ENCODE measurements at places on chromosomes 3 and 15.

- peak; percentile 82 for DNase-seq
These were observed 6.5 kb upstream of the ETV5 start for GRCh38 chr3:186115239-186115996.

- no peak for DNase-seq
These were observed 49.2 kb downstream of the FAH start for GRCh38 chr15:80202016-80202315.

GRCh38 chr15:69903470-69904469 is 193.9 kb downstream of the TLE3 start:
- no peak for DNase-seq

GRCh38 chr3:43001094-43001553 is 22.0 kb downstream of the GASK1A start:
- no peak for DNase-seq

GRCh38 chr3:27287052-27287451 is 82.1 kb downstream of the NEK10 start:
- DNase-seq, result no peak

DNA sequence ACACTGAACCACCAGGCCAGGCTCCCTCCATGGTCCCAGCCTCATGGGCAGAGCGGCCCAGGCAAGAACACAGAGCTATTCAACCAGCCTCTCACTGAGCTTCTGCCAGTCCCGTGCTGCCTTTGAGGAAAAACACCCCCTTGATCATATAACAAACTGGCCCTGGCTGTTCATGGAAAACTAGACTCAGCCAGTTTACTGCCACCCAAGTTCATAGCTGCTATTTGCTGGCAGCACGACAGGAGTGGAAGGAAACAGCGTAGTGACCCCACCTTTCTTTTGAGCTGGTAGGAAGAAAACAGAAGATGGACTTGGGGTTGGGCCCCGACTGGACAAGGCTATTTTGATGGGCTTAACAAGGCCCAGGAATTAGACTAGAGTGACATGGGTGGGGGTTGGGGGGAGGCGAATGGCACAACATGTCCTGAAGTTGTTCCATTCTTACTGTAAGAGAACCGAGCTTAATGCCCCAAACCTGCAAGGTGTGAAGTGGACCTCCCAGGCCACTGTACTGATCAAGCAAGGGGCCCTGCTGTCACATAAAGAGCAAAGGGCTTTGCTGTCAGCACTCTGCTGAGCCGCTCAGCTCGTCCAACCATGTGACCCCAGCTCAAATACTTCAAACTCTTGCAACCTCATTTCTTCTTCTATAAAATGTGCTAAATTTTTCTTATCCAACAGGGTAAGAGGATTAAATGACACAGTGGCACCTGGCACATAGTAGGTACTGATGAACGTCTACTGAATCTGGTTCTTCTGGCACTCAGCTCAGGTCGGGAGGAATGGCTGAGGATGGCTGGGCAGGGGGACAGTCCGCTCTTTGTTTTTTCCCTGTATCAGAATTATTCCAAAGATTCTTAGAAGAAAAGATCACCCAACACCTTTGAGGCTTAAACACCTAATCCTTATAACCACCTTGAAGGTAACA is 1.6 kb downstream of the FBXL22 start:
- no peak for DNase-seq

- DNase-seq, result no peak
These were observed 182.6 kb downstream of the WDR72 start for GRCh38 chr15:53576841-53577240.

- no peak for DNase-seq
These were observed 85.6 kb downstream of the UBE2E2 start for GRCh38 chr3:23288715-23289114.

- no peak for DNase-seq
These were observed 33.1 kb upstream of the GLCE start for GRCh38 chr15:69127306-69127705.

DNA sequence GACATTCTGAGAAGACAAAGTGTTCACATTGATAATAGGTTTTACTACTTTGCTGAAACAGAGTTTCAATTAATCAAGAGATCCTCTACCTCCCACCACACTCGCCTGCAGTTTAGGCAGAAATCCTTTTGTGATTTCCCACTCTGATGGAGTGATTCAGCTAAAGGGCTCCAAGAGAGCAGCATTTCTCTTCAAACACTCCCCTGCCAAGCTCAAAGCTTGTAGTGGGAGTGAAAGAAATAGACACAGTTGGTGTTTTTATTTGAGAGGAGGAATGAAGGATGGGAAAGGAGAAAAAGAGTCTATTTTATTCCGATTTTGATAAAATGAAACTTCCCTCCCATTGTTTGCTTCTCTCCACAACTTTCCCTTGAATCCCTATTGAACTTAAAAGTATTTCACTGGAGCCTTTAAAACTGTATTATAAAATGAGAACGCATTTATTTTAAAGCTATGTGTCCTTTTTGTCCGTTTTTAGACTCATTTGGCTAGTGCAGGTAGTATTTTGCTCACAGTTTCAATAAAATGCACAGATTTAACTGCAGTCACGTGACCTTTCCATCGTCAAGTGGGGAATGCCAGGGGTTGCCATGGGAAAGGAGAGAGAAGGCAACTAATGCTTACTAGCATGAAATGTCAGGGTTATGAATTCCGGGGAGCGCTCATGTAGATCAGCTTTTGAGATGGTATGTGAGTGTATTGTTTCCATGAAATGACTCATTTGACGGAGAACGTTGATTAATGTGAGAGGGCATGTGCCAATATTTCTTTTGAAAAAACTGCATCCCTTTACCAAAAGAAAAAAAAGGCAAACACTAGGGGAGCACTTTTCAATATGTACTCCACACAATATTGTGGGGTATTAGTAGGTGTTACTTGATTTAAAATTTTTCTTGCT is 7.7 kb upstream of the OSBPL11 start:
- no peak for DNase-seq

DNA sequence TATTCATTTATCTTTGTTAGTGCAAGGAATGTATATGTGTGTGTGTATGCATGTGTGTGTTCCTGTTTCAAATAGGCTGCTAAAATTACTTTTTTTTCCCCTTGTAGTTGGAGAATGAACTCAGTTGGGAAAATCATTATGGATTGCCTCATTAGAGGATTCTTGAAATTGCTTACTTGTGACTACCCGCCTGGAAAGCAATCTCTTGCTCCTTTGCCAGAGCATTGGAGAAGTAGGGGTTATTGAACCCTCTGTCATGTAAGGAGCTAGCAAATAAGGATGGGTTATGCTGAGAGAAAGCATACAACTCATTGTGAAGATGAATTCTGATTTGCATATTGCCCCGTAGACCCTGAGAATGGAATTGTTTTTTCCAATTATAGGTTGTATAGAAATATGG is 474.5 kb downstream of the CADM2 start:
- DNase-seq, result no peak

GRCh38 chr3:60202052-60202726 is 1049.1 kb downstream of the FHIT start:
- DNase-seq, result peak; percentile 63

GRCh38 chr3:71645140-71645539 is 61.6 kb upstream of the FOXP1 start:
- no peak for DNase-seq

DNA sequence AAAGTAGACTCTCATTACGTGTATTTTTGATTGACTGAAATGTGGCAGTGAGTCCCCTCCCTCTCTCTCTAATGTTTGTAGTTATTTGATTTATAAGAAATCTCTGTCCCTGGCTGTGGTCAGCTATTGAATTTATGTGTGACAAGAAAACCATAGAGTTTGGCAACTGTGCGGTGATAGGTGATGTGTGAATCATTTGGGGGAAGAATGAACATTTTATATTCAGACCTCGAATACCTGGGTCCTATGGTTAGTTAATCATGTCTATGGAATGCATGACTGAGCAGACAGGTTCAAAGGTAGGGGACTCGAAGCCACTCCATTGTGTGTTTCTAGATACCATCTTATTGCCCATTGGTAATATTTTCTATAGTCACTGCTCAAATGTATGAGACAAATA is 712.1 kb downstream of the MECOM start:
- DNase-seq, result no peak

- no peak for DNase-seq
These were observed 25.1 kb downstream of the POLR2M start for GRCh38 chr15:57731530-57732103.

- DNase-seq, result no peak
These were observed 124.9 kb upstream of the TLE3 start for GRCh38 chr15:70222606-70223005.

- DNase-seq, result no peak
These were observed 28.2 kb downstream of the CHD2 start for GRCh38 chr15:92928225-92928750.

GRCh38 chr15:86743283-86743903 is 663.7 kb downstream of the AGBL1 start:
- DNase-seq, result no peak

- DNase-seq, result no peak
These were observed 150.2 kb downstream of the PLCH1 start for GRCh38 chr3:155594526-155595187.
